ENCODE measurements at places on chromosomes 4 and X. TPM values are rescaled to one million over a fixed set of nuclear protein-coding genes. Genes with fewer than 3 reads are reported as not detected.
A peak's percentile ranks its signal among the peaks of the same experiment; 100 is the strongest.

DNA sequence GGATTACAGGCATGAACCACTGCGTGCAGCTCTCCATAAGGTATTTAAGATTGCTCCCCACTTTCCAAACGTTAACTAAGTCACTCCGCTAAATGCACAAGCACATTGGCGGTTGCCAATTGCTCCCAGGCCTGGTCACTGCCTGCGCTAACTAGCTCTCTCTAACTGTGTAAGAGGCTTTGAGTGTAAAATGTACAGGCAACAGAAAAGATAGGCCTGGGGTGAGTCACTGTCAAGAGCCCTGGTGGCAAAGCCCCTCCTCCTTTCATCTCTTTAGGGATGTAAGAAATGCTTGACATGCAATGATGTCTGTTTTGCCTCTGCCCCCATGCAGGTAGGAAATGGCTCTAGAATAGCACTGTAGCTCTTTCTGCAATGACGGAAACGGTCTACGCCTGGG is 329.7 kb upstream of the GATB start:
- no peak overlapping the region for H3K4me3 ChIP-seq
- peak; percentile 57 for DNase-seq
- H3K36me3 ChIP-seq, result no peaks in the 10 kb centered on the region
- peaks cover 39% of the 10 kb centered on the region for H3K4me1 ChIP-seq

- peaks cover 25% of the 10 kb centered on the region for H3K4me1 ChIP-seq
- H3K36me3 ChIP-seq, result peaks cover 35% of the 10 kb centered on the region
- DNase-seq, result no peak
- H3K27me3 ChIP-seq, result no peaks in the 10 kb centered on the region
- H3K27ac ChIP-seq, result peak overlapping the region; percentile 90
These were observed 4.0 kb downstream of the FLNA start for GRCh38 chrX:154370300-154371016.

DNA sequence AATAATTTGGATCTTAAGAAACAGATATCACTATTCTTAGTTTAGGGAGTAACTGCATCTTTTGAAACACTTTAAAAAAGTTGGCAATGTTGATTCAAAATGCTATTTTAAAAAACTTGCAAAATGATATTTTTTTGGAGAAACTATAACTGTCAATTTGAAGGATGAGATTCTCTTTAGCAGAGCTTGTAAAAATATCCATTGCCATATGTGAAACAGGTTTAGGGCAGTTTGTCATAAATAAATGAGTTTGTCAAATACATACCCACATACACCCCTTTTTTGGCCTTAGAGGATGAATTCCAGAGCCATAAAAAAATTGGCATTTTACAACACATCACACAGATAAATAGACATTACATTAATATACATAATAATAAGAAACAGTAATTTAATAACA is 174.6 kb downstream of the BMPR1B start:
- H3K27ac ChIP-seq, result no peak overlapping the region
- no peaks in the 10 kb centered on the region for H3K27me3 ChIP-seq
- H3K4me3 ChIP-seq, result no peak overlapping the region
- DNase-seq, result no peak
- no peaks in the 10 kb centered on the region for H3K36me3 ChIP-seq

GRCh38 chrX:8939322-8939721 is 94.6 kb downstream of the FAM9B start:
- no peaks in the 10 kb centered on the region for H3K27me3 ChIP-seq
- no peaks in the 10 kb centered on the region for H3K4me1 ChIP-seq
- no peak for DNase-seq
- H3K36me3 ChIP-seq, result no peaks in the 10 kb centered on the region
- H3K4me3 ChIP-seq, result no peak overlapping the region

DNA sequence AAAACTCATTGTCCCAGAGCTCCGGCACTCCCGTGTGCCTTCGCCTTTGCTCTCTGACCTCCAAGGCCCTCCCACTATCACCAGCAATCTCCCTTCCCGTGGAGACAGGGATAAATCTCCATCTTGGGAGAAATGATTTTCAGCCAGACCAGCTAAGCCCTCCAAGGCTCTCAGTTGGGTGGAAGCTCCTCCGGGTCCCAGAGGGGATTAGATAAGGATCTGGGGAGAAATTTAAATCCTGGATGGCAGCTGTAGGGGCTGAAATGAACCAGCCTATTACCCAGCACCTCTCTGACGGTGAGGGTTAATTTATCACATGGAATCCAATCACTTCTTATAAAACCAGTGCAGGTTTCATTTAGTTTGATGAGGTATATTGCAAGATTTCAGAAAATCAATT is 366.2 kb downstream of the FBXW7 start:
- no peaks in the 10 kb centered on the region for H3K27me3 ChIP-seq
- no peak for DNase-seq
- no peaks in the 10 kb centered on the region for H3K36me3 ChIP-seq
- H3K27ac ChIP-seq, result no peak overlapping the region
- no peak overlapping the region for H3K4me3 ChIP-seq

GRCh38 chr4:183256756-183257385 is 63.2 kb downstream of the CLDN22 start:
- H3K36me3 ChIP-seq, result no peaks in the 10 kb centered on the region
- H3K27me3 ChIP-seq, result no peaks in the 10 kb centered on the region
- DNase-seq, result peak; percentile 64
- H3K4me3 ChIP-seq, result no peak overlapping the region
- H3K27ac ChIP-seq, result no peak overlapping the region
- no peaks in the 10 kb centered on the region for H3K4me1 ChIP-seq

Gene MTM1
- 11.6 TPM for total RNA-seq

Data from activated CD8-positive, alpha-beta T cell treated with anti-CD3 and anti-CD28 coated beads for 36 hours (primary cell).